ENCODE measurements at places on chromosomes 4 and X.

DNA sequence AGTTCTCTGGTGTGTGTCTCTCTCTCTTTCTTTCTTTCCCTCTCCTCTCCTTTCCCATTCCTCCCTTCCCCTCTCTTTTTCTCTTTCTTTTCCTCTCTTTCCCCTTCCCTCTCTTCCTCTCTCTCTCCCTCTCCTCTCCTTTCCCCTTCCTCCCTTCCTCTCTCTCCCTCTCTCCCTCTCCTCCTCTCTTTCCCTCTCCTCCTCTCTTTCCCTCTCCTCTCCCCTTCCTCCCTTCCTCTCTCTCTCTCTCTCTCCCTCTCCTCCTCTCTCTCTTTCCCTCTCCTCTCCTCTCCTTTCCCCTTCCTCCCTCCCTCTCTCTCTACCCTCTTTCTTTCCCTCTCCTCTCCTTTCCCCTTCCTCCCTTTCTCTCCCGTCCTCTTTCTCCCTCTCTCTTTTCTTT, 12.4 kb upstream of the EOLA1 start:
- no peak for DNase-seq

- DNase-seq, result no peak
These were observed 135.3 kb upstream of the IL1RAPL2 start for GRCh38 chrX:104430742-104431119.

DNA sequence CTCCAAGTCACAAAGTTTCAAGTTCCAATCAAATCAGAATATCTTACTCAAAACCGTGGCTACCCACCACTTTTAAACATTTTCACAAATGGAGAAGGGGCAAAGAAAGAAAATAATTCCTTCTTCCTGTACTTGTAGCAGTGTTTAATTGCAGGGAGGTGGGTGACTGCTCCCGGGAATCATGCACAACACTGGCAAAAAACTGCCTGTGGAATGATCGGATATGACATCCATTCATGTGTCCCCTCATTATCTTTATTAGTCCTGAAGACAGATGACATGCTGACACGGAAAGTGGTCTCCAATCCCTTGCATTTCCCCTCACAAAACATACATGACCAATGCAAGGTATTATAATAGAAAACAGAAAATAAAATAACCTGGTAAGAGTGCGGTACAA, 2.0 kb downstream of the TSPAN5 start:
- no peak for DNase-seq

- DNase-seq, result no peak
These were observed 25.9 kb downstream of the HOPX start for GRCh38 chr4:56655209-56655626.

DNA sequence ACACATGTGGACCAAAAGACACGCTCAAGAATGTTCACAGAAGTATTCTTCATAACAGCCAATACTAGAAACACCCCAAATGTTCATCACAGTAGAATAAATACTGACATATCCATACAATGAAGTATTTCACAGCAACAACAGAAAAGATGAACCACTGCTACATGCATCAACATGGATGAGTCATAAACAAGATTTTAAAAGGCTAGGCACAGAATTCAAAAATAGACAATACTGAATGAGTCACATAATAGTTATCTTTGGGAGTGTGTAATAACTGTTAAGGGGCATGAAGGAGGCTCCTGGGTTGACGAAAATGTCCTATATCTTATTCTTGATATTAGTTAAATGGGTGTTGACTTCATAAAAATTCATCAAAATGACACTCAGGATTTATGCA, 43.5 kb downstream of the CLOCK start:
- no peak for DNase-seq

- no peak for DNase-seq
These were observed 48.5 kb downstream of the GALNT7 start for GRCh38 chr4:173217075-173217474.

GRCh38 chr4:21769404-21770147, 179.0 kb downstream of the KCNIP4 start:
- DNase-seq, result no peak

DNA sequence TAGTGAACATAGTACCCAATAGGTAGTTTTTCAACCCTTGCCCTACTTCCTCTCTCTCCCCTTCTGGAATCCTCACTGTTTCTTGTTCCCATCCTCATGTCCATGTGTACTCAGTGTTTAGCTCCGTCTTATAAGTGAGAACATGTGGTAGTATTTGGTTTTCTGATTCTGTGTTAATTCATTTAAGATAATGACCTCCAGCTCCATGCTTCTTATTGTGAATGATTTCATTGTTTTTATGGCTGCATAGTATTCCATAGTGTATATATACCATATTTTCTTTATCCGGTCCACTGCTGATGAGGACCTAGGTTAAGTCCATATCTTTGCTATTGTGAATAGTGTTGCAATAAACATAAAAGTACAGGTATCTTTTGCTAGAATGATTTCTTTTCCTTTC, 31.0 kb downstream of the IRF2 start:
- DNase-seq, result no peak

DNA sequence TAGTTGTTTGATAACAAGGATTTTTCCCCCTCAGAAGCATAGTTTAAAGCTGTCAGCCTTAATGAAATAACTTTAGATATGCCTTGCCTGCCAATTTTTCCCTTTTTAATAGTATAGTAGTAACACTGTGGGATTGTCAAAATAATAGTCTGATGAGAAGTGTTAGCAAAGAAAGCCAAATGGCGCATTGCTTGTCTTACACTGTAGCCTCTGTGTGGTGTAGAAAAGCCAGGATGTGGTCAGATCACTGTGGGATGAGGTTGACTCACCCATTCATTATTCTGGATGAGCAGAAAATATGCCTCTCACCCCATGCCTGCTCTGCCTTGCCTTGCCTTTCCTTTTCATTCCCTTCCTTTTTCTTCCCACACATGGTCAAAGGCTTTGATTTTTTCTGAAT, 257.8 kb upstream of the NRK start:
- DNase-seq, result no peak

GRCh38 chr4:15875663-15876460, 62.7 kb downstream of the FGFBP1 start:
- no peak for DNase-seq

DNA sequence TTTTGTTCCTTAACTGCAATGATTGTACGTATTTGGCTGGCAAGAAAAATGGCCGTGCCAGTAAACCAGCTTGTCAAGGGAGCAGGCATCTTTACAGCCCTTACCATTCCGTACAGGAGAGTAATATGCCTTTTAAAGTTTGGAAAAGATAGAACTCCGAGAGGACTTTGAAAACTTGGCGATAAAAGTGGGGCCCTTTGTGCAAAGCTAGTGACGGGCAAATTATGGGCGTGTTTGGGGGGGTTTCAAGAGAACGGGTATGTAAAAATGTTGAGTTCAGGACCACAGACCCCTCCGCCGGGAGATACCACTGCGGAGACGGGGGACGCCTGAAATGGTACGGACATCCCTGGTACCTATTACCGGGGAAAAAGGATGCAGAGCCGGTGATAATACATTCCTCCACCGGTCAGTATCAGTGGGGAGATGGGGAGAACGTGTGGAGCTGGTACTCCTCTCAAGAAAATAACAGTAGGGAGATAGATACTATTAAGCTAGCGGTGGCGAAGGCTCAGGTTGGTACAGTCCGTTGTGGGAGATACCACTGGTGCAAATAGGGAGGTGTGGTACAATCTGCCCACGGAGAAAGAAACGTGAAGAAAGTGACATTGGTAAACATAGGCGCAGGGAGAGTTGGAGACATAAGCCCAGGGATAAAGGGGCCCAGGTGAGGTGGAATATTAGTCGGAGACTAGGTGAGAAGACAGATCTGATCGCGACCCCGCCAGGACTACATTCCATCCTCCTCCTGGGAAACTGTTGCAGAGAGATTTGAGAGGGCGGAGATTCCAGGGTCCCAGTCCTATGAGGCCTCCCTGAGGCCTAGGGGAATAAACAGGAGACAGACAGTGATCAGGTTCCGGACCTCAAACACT, 14.5 kb downstream of the SPACA5 start:
- peak; percentile 55 for DNase-seq

DNA sequence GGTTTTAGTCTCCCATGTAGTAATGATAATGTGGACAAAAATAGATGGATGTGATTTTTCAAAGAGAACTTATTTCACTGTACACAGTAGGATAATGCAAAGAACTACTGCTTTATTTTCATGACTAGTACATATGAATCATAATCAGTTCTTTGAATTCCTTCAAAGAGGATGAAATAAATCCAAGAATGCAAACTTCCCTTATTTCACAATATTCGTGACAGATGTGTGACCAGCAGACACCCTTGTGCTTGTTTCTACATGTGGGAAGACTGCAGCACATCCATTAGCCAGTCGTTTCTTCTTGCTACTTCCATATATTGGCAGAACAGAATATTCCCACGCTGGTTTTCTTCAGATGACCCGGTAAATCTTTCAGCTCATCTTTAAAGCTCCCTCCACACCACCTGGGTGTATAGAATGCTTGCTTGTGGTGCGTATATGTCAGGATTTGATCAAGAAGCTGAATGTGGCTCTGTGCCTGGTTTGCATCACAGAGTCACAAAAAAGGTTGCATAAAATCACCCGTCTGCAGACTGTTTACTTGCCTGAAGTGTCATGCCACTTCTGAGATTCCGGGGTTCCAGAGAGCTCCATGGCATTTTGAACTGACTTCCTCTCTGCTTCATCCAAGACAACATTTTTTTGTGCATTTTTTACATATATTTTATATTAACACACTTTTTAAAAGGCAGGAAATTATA, 47.7 kb upstream of the FAT4 start:
- no peak for DNase-seq

DNA sequence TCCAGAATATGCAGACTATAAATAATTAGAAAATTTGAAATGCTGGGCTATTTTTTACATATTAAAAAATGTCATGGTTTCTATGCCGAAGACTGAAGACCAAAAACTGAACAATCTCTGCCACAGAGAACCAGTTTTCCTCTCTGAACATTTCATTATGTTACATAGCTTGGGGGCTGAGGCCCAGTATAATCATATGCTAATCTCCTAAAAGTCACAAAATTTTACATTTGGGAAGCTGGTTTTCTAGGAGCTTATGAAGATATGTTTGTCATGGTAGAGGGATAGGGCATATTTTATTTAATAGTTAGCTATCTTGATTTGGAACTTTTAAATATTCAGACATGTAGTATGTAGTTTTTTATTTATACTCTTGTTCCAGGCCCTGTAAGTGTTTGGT, 167.8 kb downstream of the GPAT3 start:
- DNase-seq, result no peak

DNA sequence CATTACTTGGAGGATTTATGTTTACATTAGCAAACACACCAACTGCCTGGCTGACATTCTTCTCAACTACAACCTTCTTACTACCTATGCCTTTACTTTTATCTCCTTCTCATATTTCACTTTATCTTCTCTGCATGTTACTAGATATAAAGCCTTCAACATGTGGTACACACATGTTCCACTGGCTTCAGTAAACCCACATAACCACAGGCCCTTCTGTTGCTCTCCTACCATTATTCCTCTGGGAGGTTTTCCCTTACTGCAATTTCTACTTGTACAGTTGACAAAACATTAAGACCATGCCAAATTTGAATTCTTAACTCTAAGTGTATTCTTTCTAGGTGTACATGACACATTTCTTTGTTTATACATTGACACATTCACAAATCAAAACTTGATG, 133.1 kb downstream of the ARAP2 start:
- no peak for DNase-seq

GRCh38 chr4:26566133-26566532, 17.8 kb upstream of the TBC1D19 start:
- no peak for DNase-seq

DNA sequence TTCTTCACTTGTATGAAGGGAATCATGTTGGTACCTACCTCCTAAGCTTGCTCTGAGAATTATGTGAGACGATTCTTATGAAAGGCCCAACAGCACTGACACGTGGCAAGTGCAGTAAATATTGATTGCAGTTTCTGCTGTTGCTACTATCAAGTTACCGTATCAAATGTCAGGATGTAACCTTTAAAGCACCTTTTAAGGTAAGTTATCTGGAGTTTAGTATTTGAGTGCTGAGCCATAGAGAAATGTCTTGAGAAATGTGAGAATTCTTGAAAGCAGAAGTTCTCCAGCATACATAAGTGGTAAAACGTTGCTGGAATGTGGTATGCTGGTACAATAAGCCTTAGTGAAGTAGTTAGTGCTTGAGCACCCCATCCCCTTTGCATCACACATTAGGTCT, 90.4 kb downstream of the PHOX2B start:
- DNase-seq, result no peak
